ENCODE measurements at places on chromosomes 6 and 20.

GRCh38 chr6:150722614-150723344, 123.1 kb downstream of the PLEKHG1 start:
- DNase-seq: no peak

GRCh38 chr20:48329676-48330664, 497.8 kb downstream of the PREX1 start:
- DNase-seq: peak; percentile 65

- DNase-seq: no peak
Observed at GRCh38 chr6:116564311-116564710, 7.0 kb upstream of the RWDD1 start.

GRCh38 chr6:111957623-111958315, 84.5 kb upstream of the FYN start:
- DNase-seq: no peak

- DNase-seq: no peak
Observed at GRCh38 chr6:14709066-14709670, 536.7 kb upstream of the JARID2 start.

DNA sequence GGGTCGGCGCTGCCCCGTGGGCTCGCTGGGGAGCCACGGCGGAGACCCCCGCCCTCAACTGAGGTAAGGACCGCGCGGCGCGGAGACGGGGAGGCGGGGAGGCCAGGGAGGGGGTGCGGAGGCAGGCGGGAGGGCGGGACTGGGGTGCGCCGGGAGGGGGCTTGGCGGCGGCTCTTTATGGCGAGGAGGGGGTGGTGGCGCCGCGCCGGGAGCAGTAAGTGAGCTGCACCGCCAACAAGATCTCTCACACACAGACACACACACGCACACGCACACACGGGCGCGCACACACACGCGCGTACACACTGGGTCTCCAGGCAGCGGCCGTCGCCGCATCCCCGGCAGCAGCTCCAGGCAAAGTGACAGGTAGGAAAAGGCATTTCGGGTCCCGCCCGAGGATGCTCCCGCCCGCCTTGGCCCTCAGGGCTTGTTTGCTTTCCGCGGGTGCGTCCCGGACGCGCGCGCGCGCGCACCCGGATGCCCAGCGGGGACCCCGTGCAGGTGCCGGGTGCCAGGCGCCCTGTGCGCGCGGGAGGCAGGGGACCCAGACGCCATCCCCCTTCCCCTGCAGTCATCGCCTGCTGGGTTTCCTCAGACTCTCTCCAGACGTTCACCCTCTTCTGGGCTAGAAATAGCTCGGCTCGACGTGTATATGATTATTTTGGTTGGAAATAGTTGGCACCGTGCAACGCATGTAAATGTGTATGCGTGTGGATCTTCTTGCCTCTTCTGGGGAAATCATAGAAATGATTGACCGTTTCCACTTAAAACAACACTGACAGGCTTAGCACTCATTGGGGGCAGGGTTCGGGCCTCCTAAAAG, at the start of gene PLCB4:
Gene PLCB4, plus strand, starts transcription at position 247 of the 823 bp plus-strand sequence. CDS start 238,728 bp downstream, outside the sequence.
- peak; percentile 88 for DNase-seq

- DNase-seq: no peak
Observed at GRCh38 chr6:124622351-124622750, 339.9 kb upstream of the RNF217 start.

DNA sequence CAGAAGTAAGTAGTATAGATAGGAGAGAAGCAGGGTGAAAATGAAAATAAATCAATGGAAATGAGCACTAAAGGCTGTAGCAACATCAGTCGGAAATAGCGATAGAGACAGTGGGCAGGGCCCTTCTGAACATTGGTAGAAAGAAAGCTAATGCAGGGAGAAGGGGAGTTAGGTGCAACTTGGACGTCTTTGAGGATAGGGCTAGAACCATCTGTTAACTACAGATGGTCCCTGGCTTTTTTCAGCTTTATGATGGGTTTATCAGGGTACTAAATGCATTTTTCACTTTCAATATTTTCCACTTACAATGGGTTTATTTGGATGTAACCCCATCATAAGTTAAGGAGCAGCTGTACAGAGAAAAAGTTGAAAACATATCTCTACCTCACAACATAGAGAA, 72.8 kb upstream of the CNR1 start:
- peak; percentile 94 for DNase-seq

DNA sequence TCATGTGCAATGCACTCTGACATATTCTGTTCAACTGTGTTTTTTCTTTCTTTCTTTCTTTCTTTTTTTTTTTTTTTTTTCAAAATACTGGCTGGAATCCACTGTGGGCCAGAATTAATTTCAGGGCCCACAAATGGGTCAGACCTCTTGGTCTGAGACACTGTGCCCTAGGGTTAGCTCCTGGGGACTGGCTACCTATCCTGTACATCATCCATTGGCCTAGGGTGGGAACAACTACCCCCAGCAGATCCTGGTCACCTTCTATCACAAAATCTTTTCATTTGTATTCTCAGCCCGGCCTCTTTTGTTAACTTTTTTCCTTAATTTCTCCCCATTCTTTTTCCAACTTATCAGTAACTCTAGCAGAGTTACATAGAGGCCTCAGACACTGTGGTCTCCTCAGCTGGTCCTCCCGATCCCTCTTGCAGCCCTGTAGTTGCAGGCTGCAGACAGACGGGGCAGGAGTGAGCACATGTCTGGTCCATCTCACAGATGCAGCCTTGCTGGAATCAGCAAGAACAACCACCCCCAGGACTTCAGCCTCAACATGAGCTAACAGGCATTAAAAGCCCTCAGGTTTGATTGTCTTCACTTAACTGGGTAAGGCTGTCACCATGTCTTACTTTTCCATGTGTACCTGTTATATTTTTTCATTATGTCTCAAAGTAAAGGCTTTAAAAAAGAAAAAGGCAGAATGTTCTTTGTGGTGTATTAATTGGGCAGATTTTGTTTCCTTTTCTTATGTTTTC, 41.3 kb downstream of the TXLNB start:
- peak; percentile 66 for DNase-seq

- no peak for DNase-seq
Observed at GRCh38 chr6:46242921-46243320, 72.1 kb upstream of the ENPP5 start.

DNA sequence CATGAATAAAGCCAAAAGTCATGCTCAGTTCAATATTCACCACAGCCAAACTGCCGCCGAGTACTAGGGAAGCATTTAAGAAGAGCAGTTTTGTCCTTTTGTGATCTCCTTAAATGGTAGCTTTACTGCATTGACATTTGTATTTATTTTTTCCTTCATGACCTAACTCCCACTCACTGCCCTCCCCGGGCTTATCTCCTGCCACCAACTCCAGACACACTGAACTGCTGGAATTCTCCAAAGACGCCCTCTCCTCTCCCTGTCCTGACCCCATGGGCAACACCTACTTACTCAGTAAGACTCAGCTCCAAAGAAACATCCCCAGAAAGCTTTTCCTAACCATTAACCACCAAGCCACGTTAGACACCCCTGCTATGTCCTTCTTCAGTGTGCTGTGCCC, 48.5 kb upstream of the CNKSR3 start:
- no peak for DNase-seq

GRCh38 chr6:113184736-113185135, 672.4 kb upstream of the MARCKS start:
- DNase-seq: peak; percentile 63

- DNase-seq: peak; percentile 78
Observed at GRCh38 chr6:157756708-157757429, 66.2 kb upstream of the SNX9 start.

- DNase-seq: peak; percentile 49
Observed at GRCh38 chr6:154447954-154448353, 62.5 kb downstream of the CNKSR3 start.

- DNase-seq: peak; percentile 37
Observed at GRCh38 chr6:32912951-32913350, 27.9 kb downstream of the HLA-DMB start.

DNA sequence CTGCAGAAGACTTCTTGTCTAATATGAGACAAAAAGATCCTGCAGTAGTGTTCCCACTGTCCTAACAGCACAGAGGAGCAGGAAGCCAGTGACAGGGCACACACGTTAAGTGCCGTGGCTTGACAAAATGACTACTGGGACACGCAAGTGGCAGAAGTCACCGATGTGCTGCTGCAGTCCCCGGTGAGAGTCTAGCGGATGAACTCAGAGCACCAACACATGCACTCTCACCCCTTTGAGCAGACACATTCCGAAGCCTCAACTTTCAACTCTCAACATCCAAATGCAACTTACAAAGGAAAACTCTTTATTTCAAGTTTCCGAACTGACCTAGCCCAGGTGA, 898 bp downstream of the LAMA4 start:
- DNase-seq: no peak

- DNase-seq: no peak
Observed at GRCh38 chr20:23305098-23305497, 45.5 kb upstream of the NXT1 start.

- no peak for DNase-seq
Observed at GRCh38 chr6:137630666-137631065, 136.5 kb upstream of the OLIG3 start.

GRCh38 chr6:20718705-20719653, 184.7 kb downstream of the CDKAL1 start:
- DNase-seq: no peak

DNA sequence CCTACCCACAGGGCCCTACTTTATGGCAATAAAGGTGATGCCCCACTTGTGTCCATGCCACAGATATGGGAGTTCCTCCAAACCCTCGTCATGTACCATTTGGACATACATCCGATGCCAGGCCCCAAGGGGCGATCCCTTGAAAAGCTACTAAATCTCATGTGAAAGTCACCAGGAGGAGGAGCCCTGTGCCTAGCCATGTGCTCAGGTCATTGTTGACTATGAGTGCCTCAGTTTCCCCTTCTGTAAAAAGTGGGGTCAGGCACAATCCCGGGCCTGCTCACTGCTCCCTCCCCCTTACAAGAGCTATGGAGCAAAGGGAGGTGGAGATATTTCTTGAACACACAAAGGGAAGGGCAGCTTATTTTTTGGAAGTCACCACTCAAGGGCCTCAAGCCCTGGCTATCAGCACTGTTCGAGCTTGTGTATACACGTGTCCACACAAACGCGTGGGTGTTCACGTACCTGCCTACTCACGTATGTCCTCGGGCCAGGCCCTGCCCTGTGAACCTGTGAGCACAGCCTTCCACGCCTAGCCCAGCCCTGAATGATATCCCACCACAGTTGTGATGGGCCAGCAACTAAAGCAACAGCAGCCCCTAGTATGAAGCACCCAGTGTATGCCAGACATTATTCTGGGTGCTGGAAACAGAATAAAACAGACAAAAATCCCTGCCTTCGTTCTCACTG, 1.9 kb downstream of the ACTL10 start:
- no peak for DNase-seq

DNA sequence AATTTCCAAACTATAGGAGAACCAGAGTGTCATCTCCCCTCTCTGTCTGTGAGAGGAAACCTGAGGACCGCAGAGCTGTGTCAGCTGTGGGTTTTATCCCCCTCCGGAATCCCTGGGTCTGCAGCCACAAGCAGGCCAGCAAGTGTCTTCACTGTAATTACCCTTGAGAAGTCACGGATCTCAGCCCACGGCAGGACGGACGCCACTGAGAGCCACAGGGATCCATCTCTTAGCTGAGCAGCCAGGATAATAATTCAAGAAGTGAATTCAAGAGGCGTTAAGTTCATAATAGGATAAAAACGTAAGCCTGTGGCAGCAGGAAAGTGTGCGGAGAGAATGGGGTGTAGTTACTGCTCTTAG, 37.0 kb downstream of the DLL1 start:
- peak; percentile 90 for DNase-seq

- no peak for DNase-seq
Observed at GRCh38 chr6:49406250-49406970, 56.6 kb downstream of the MMUT start.

GRCh38 chr6:160092602-160093001, 29.0 kb upstream of the SLC22A1 start:
- DNase-seq: no peak

GRCh38 chr20:18831830-18832499, 18.4 kb downstream of the SCP2D1 start:
- DNase-seq: no peak

DNA sequence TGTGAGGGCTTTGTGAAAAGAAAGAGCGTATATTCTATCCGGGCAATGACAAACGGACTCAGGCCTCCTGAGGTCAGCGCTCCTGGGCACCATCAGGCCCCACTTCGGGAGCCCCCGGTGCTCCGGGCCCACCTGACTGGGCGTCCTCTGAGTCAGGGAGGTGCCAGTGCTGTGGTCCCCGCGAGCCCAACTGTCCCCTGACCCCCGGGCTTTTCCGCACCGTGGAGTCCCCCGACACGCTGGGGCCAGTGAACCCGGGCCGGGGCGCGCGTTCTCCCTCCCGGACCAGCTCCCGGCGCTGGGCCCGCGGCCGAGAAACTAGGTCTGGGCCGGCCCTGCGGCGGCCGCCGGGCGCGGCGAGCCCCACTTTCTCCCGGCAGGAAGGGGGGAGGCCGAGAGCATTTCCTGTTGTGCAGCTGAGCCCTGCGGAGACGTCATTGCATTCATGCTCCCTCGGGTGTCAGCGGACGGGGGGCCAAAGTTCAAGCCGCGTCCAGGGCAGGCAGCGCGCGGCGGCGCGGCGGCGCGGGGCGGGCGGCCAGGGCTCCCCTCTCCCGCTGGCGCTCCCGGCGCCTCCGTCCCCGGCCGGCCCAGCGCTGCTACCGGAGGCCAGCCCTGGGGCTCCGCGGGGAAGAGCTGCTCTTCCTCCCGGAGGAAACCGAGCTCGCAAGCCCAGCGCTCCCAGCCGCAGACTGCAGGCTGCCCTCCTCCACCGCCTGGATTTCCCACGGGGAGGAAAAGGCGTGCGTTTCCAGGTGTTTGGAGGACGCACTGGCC, 18.3 kb downstream of the HIVEP2 start:
- DNase-seq: peak; percentile 16

- peak; percentile 83 for DNase-seq
Observed at GRCh38 chr6:36844232-36845170, 5.3 kb upstream of the CPNE5 start.

DNA sequence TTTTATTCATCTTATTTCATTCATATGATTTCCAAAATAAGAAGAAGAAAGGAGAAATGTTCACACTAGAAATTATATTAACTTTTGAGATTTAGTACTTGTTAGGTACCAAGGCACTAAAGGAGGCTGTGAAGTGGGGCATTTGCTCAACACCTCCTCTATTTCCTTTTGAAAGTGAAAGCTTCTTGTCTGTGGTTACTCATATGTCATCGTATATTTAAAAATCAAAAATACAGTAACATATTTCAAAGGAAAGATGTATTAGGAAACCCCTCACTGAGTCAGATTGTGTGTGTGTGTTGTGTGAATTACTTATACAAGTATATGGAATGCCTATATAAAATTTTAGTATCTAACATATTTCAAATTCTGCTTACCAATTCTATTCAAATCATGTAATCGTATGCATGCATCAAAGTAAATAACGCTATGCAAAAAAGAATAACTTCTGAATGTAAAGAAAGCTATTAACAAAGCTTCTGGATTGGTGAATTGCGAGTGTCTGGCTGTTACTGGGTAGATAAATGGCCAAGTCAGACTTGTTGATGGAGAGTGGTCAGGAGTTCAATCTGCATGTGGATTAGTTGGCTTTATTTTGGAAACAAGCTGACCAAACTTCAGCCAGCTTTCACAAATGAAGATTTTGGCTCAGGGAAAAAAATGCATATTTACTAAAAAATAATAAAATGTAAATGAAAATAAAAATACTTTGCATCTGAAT, 70.9 kb downstream of the PACRG start:
- DNase-seq: no peak

- peak; percentile 14 for DNase-seq
Observed at GRCh38 chr6:159249752-159250151, 80.6 kb downstream of the FNDC1 start.

GRCh38 chr20:37749620-37750403, 56.0 kb downstream of the CTNNBL1 start:
- peak; percentile 76 for DNase-seq
